ENCODE measurements at places on chromosomes 6 and 20.

DNA sequence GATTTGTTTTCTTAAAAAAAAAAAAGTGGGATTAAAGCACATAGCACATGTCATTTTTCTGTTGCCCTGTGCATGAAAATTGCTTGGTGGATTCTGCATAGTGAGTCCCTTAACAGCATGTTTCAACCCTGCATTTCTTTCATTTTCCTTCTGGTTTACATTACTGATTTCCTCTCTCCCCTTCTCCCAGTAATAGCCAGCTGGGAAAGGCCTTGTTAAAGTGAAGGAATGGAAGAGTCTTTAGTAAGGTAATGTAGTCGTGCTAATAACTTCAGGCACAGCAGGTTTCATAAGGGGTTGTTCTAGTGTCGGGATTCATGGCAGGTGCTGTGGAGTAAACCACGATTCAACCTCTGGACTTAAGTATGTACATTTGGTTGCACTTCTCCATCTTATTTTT lies 202.4 kb downstream of the FARS2 start:
- DNase-seq: no peak

DNA sequence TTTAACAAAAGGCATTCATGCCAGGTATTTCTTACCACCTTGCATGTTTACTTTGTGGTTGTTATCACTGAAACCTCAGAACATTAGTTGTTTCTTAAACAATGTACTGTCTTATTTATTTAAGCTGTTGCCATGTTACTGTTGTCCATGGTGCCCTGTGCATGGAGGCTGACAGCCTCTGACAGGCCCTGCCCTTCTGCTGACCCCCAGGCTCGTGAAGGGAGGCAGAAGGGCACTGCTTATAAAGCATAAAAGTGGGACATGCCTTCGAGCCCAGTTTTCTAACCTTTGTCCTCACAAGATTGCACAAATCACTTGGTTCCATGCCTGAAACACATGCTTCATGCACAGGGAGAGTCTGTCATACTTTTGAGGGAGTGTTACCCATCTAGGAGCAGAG lies 46.7 kb upstream of the CLIC5 start:
- no peak for DNase-seq

- no peak for DNase-seq
Measured at GRCh38 chr6:88561034-88561953, 395.1 kb upstream of the CNR1 start.

DNA sequence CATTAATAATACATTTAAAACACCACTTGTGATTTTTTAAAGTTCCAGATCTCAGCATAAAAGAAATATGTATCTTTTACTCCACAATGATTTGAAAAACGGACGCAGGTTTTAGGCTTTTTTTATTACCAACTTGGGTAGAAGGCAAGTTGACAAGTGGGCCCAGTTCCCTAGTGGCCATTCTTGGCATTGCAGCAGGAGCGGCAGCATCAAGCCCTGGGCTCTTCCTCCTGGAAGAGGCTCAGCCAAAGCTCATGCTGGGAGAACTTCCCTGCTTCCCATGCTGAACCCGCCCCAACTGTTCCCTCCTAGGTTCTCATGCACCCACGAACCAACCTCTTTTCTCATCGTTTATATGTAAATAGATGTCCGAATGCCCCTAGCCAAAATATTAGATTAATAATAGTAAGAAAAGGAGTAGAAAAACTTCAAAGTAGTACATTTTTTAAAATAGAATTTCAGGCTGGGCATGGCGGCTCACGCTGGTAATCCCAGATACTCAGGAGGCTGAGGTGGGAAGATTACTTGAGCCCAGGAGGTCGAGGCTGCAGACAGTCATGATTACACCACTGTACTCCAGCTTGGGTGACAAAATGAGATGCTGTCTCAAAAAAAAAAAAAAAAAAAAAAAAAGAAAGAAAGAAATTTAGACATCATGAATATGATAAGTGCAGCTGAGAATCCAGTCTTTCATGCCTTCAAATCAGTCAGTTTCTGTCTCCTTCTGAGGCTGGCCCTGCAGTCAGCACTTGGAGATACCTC lies 18.2 kb upstream of the MYB start:
- DNase-seq: peak; percentile 82

DNA sequence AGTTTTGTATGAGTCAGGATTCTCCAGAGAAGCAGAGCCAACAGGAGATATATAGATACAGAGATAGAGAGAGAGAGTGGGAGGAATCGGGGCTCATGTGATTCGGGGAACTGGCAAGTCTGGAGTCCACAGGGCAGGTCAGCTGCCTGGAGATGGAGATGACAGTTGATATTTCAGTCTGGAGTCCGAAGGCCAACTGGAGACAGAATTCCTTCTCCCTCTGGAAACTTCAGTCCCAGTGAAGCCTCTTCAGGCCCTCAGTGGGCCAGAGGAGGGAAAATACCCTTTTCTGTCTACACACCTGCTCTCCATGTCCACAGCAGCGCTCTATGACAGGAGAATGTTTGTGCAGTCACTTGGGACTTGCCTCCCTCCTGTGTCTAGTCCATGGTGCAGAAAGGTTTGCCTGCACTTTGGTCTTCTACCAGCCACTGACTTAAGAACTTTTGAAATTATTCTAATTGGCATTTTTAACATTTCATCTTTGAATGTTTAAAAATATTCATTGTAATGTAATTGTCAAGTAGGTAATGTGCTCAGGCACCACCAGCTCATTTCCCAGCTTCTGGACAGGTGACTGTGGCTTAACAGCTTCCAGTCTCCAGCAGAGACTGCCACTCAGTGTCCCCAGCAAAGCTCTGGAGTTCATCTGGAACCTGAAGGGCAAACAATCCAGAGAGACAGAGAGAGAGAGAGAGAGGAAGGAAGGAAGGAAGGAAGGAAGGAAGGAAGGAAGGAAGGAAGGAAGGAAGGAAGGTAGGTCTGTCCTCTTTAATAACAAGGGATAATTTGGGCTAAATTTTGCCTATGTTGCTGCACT lies 43.8 kb upstream of the AFDN start:
- no peak for DNase-seq

- peak; percentile 79 for DNase-seq
Measured at GRCh38 chr6:158835616-158836221, 16.6 kb upstream of the EZR start.

DNA sequence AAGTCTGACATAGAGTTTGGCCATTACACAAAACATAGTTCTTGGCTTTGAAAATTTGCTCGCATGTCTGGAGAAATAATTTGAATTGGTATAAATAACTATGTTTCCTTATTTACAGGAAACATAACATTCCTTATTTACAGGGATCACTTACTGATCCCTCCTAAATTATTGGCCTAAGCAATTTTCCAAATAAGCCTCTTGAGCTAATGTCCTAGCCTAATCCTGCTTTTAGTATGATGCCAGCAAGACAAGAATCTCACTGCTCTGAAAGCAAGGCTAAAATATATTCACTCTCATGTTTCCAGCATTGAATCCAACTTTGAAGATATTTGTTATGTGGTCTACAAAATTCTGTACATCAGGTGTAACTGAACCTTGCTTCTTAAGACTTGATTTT lies 4.1 kb upstream of the TBC1D32 start:
- no peak for DNase-seq

- DNase-seq: no peak
Measured at GRCh38 chr20:1434571-1435336, 31.9 kb downstream of the NSFL1C start.

- peak; percentile 89 for DNase-seq
Measured at GRCh38 chr6:87483929-87484328, 11.2 kb downstream of the SLC35A1 start.

GRCh38 chr6:38320358-38320757 lies 319.4 kb downstream of the BTBD9 start:
- no peak for DNase-seq

DNA sequence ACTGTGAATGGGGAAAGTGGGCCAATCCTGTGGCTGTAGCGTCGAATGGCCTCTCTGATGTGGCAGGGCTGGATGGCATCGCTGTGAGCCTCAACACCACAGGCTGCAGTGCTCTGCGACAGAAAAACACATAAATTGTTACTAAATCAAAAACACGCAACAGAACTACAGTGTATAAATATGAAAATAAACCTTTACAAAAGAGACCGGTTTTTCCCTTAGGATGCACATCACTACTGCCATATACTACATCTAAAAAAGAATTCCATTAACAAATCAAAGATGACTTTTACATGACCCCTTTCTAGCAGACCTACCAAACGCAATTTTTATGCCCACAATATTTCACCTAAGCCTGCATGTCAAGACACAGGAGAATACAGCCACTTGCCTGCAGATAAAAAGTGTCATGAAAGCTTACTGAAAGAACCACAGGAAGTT lies 395.5 kb upstream of the RUNX2 start:
- DNase-seq: no peak

GRCh38 chr6:5541751-5542432 lies 280.6 kb downstream of the FARS2 start:
- DNase-seq: peak; percentile 77

GRCh38 chr6:77652739-77653138 lies at the start of gene MEI4:
Gene MEI4 (plus strand): TSS chr6:77653039. CDS start chr6:77690672, 37,633 bp downstream.
- no peak for DNase-seq

DNA sequence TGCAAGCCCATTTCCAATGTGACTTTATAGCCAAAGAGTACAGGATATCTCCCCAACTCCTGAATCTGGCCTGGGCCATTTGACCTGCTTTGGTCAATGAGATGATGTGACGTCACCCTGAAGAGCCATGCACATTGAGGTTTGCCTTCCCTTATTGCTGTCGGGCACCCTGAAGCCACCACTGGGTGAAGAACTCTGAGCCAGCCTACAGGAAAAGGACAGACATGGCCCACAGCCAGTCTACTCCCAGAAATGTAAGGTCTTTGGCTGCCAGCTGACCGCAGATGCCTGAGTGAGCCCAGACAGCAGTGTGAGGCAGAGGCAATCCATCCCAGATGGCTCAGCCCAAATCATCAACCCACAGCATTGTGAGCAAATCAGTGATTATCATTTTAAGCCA lies 3.7 kb upstream of the SYNDIG1 start:
- DNase-seq: no peak

DNA sequence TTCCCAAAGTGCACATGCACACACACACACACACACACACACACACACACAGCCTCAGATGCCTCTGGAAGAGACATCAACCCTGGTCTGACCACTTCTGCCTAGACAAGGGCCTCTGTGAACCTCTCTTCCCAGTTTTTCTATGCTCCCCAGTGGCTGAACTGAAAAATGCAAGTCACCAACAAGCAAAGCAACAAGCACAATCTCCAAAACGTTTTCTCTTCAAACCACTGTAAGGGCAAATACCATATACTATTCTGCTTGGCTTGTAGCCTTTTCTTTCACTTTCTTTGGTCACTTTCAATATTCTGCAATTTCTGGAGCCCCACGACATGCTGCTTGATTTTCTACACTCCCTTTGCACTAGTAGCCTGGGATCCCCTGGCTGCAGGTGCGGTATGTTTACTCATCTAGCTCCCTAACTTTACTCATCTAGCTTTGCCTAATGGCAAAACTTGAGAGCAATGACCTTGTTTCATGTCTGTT lies 121.4 kb upstream of the DST start:
- peak; percentile 57 for DNase-seq

DNA sequence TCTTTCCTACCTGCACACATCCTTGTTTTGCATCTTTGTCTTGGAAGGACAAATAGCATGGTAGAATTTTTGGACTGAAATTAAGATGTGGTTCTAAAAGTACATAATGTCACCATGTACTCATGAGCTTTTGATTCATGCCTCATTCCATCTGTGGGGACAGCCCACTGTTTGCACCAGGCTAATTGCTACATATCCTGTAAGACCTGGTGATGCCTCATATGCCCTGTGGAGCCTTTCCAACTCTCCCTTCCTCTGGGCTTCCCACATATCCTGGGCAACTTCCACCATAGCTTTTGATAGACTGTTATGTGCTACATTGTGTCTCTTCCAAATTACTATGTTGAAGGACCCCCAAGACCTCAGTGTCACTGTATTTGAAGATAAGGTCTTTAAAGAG lies 213.6 kb upstream of the PREP start:
- no peak for DNase-seq

DNA sequence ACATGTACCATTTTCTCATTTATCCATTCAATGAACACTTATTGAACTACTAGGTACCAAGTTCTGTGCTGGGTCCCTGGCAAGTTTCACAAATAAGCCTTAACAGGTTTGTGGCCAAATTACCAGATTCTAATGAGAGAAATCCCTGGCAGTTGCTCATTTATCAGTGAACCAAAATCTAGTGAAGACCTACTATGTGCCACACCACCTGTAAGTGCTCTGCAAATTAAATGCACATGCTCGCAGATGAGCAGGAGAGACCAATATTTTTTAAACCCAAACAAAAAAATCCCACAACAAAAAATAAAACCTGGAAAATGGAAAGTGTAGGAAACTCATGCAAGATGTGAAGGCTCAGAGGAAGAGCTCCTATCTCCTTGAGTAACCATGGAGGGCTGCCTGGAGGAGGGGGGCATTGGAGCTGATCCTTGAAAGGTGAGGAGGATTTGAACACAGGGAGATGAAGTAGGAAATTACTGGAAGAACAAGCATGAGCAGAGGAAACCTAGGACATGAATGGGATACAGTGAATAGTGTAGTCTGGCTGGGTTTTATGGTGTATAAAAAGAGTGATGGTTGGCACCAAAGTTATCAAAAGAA lies 48.9 kb downstream of the CDH22 start:
- no peak for DNase-seq

DNA sequence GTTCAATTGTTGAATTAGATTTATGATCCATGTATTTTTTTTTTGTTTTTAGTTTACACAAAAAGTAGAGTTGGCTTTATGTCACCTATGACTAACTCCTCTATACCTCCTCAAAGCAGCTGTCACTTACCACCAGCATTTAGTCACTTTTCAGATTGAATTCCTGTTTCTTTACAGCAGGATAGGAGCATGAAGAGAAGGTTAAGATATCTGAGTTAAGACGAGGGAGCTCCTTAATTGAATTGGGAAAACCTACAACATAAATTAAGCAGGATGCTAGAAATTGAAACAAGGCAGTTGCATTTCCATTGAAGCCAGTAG lies 237.2 kb downstream of the FARS2 start:
- no peak for DNase-seq

GRCh38 chr6:37059344-37060194 lies 54.1 kb downstream of the FGD2 start:
- DNase-seq: peak; percentile 88

DNA sequence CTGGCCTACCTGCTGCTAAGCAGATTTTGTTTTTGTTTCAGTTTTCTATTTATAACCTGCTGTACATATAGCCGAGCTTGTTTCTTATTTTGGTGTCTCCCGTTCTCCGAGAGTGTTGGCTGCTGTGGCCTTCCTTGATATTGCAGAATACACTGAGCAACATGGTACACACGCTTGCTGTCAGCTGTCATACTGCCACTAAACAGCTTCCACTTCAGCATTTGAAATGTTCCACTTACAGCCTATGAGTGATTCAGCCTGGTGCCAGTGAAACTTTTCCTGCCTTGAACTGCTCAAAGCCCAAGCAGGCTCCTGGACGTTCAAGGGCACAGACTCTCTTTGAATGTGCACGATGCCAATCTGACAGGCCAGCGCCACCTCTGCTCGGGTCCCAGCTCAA lies 87.1 kb downstream of the PSMG4 start:
- DNase-seq: no peak

Measured in H9 (cell line).